H9 (cell line): ENCODE measurements at places on chromosomes 7 and 10. TPM values are rescaled to one million over a fixed set of nuclear protein-coding genes. Genes with fewer than 3 reads are reported as not detected.

The CCL26 gene
- 8.7 and 9.3 TPM in 2 replicates for total RNA-seq

- no peak overlapping the region for H3K4me3 ChIP-seq
- H3K36me3 ChIP-seq, result peaks cover 2% of the 10 kb centered on the region; the same call in 1 of the 3 replicates
- H3K27ac ChIP-seq, result no peak overlapping the region
Measured at GRCh38 chr7:46357290-46357689, 436.2 kb upstream of the IGFBP3 start.

GRCh38 chr10:84493951-84494848 lies 165.8 kb downstream of the CCSER2 start:
- no peak overlapping the region for H3K27ac ChIP-seq
- peaks cover 2% of the 10 kb centered on the region; the same call in 1 of the 2 replicates for H3K4me1 ChIP-seq
- H3K27me3 ChIP-seq, result no peaks in the 10 kb centered on the region
- no peak overlapping the region for H3K4me3 ChIP-seq
- H3K36me3 ChIP-seq, result peaks cover 32% of the 10 kb centered on the region

DNA sequence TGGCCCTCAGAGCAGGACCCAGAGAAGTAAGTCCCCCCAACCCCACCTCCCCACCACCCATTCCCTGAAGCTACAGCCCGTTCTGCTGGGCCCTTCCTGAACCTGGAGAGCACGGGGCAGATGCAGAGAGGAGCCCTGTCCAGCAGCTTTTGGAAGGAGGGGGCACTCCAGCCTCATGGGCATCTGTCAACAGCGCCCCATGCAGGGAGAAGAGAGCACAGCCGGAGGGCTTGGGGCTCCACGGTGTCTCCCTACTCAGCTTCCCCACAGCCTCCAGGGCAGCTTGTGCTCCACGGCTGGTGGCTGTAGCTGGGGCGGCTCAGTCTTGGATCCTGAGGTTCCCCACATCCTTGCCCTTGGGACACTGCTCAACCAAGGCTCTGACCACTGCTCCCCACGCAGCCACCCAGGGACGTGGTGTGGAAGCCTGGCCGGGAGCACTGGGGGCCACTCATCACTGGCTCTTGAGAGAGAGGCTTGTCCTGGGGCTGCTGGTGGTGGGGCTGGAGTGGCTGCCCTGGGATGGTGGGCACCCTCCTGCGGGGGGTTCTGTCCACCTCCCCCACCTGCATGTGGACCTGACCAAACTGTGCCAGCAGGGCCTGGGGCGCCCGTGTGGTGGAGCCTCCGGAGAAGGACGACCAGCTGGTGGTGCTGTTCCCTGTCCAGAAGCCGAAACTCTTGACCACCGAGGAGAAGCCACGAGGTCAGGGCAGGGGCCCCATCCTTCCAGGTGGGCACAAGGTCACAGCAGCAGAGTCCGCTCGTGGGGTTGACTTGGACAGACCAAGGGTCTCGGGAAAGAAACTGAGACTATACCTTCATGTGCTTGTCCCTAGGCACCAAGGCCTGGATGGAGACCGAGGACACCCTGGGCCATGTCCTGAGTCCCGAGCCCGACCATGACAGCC lies 4.5 kb downstream of the PRAP1 start:
- no peaks in the 10 kb centered on the region for H3K4me1 ChIP-seq
- no peaks in the 10 kb centered on the region; the same call in 1 of the 2 replicates for H3K27me3 ChIP-seq
- no peaks in the 10 kb centered on the region for H3K36me3 ChIP-seq

The SH2D4B gene
- 0.07 TPM in 1 of 2 replicates, not detected in the other for total RNA-seq

DNA sequence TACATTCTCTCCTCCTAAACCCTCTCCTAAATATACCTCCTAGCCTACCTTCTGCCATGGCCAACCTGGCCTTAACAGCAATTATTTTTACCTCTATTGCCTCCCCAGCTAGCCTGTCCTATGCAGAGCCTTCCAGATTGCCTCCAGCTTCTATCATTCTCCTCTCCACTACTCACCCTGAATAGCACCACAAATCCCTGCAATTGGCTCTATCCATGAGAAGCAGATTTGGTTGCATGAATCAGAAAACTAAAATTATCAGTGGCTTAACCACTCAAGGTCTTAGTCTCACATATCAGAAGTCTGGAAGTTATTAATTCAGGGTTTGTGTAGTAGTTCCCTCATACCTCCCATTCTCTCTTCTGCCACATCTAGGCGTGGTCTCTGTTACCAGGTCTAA lies 120.3 kb upstream of the CACUL1 start:
- no peaks in the 10 kb centered on the region; the same call in 2 of the 3 replicates for H3K36me3 ChIP-seq
- no peaks in the 10 kb centered on the region for H3K27me3 ChIP-seq
- DNase-seq, result no peak
- H3K27ac ChIP-seq, result no peak overlapping the region

DNA sequence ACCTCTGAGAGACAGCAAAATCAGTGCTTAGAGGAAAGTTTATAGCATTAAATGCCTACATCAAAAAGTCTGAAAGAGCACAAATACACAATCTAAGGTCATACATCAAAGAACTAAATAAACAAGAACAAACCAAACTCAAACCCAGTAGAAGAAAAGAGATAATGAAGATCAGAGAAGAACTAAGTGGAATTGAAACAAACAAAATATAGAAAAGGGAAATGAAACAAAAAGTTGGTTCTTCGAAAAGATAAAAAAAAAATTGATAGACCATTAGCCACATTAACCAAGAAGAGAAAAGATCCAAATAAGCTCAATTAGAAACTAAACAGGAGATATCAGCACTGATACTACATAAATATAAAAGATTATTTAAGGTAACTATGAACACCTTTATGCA lies 280.0 kb upstream of the NRG3 start:
- H3K27me3 ChIP-seq, result no peaks in the 10 kb centered on the region
- H3K36me3 ChIP-seq, result no peaks in the 10 kb centered on the region
- no peak overlapping the region for H3K4me3 ChIP-seq
- no peaks in the 10 kb centered on the region for H3K4me1 ChIP-seq

GRCh38 chr7:42429339-42429738 lies 192.3 kb upstream of the GLI3 start:
- no peaks in the 10 kb centered on the region for H3K27me3 ChIP-seq
- no peak overlapping the region for H3K4me3 ChIP-seq
- DNase-seq, result no peak
- H3K27ac ChIP-seq, result no peak overlapping the region
- H3K4me1 ChIP-seq, result no peaks in the 10 kb centered on the region; the same call in 1 of the 2 replicates
- no peaks in the 10 kb centered on the region for H3K36me3 ChIP-seq

The PPP1R3C gene
- total RNA-seq, result 1.1 and 1.2 TPM in 2 replicates

GRCh38 chr7:151451156-151451555 lies 11.2 kb upstream of the CRYGN start:
- H3K4me3 ChIP-seq, result no peak overlapping the region
- H3K4me1 ChIP-seq, result peaks cover 5% of the 10 kb centered on the region; the same call in 1 of the 2 replicates
- no peaks in the 10 kb centered on the region; the same call in 1 of the 2 replicates for H3K27me3 ChIP-seq
- no peak overlapping the region for H3K27ac ChIP-seq
- DNase-seq, result peak; percentile 15
- no peaks in the 10 kb centered on the region for H3K36me3 ChIP-seq

GRCh38 chr7:23980081-23980480 lies 270.1 kb downstream of the STK31 start:
- DNase-seq, result no peak
- no peaks in the 10 kb centered on the region for H3K36me3 ChIP-seq
- no peaks in the 10 kb centered on the region for H3K4me1 ChIP-seq
- H3K27ac ChIP-seq, result no peak overlapping the region
- no peak overlapping the region for H3K4me3 ChIP-seq

The C10orf105 gene
- total RNA-seq, result 0.24 and 0.26 TPM in 2 replicates

- no peaks in the 10 kb centered on the region for H3K27me3 ChIP-seq
- no peaks in the 10 kb centered on the region for H3K4me1 ChIP-seq
- no peak overlapping the region for H3K4me3 ChIP-seq
- H3K36me3 ChIP-seq, result peaks cover 52% of the 10 kb centered on the region
- H3K27ac ChIP-seq, result no peak overlapping the region
Measured at GRCh38 chr7:92226981-92227380, 18.7 kb downstream of the KRIT1 start.

The C7orf33 gene
- total RNA-seq, result not detected in 2 replicates

DNA sequence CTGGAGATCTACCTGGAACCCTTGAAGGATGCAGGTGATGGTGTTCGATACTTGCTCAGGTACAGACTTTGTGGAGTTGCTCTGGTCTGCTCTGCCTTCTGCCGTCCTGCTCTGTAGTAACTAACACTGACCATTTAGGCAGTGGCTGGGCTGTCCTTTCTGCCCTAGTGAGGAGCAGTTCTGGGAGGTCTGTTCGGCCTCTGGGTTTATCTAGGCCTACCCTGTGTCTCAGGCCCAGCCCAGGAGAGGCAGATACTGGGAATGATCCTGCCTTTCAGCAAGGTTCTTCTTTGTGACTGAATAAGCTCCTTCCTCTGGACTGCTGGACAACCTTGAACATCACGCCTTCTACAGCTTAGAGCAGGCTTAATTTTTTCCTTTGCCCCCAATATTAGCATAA lies 1.7 kb downstream of the ZFYVE27 start:
- DNase-seq, result no peak
- H3K36me3 ChIP-seq, result peaks cover 58% of the 10 kb centered on the region
- no peaks in the 10 kb centered on the region for H3K4me1 ChIP-seq
- peaks cover 17% of the 10 kb centered on the region; the same call in 1 of the 2 replicates for H3K27me3 ChIP-seq
- H3K27ac ChIP-seq, result no peak overlapping the region
- H3K4me3 ChIP-seq, result peak overlapping the region; percentile 81

GRCh38 chr10:126926568-126926967 lies 21.3 kb downstream of the DOCK1 start:
- H3K27ac ChIP-seq, result no peak overlapping the region
- DNase-seq, result no peak
- H3K36me3 ChIP-seq, result peaks cover 17% of the 10 kb centered on the region
- no peaks in the 10 kb centered on the region for H3K4me1 ChIP-seq

The ASIC3 gene
- 1.7 and 2.3 TPM in 2 replicates for total RNA-seq

The TET1 gene
- 52.1 and 53.4 TPM in 2 replicates for total RNA-seq

The OR2A1 gene
- total RNA-seq, result not detected in 2 replicates

DNA sequence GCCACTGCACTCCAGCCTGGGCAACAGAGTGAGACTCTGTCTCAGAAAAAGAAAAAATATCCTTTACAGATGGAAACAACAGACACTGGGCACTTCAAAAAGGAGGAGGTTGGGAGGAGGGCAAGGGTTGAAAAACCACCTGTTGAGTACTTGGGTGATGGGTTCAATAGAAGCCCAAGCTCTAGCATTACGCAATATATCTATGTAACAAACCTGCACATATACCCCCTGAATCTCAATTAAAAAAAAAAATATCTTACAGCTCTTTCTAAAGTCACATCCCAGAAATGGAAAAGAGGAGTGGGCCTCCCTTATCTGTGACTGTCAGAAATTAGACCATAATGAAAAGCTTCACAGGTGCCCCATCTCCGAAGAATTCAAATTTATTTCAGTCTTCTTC lies 12.1 kb downstream of the VIM start:
- no peak overlapping the region for H3K4me3 ChIP-seq
- H3K36me3 ChIP-seq, result peaks cover 25% of the 10 kb centered on the region
- DNase-seq, result no peak
- H3K27me3 ChIP-seq, result no peaks in the 10 kb centered on the region
- no peaks in the 10 kb centered on the region for H3K4me1 ChIP-seq

The PLEKHA1 gene
- 30.8 and 32.7 TPM in 2 replicates for total RNA-seq

GRCh38 chr7:114502454-114503254 lies 88.0 kb downstream of the FOXP2 start:
- no peak for DNase-seq
- H3K27me3 ChIP-seq, result no peaks in the 10 kb centered on the region
- no peaks in the 10 kb centered on the region for H3K4me1 ChIP-seq
- no peak overlapping the region for H3K4me3 ChIP-seq

The CRHR2 gene
- 0.07 and 0.13 TPM in 2 replicates for total RNA-seq

The FAM131B gene
- 17.3 and 18.5 TPM in 2 replicates for total RNA-seq

The NPC1L1 gene
- total RNA-seq, result 0.07 and 0.11 TPM in 2 replicates
